ENCODE measurements at places on chromosomes 16 and 17. TPM values are rescaled to one million over a fixed set of nuclear protein-coding genes. Genes with fewer than 3 reads are reported as not detected.

GRCh38 chr17:50707289-50708049 is at the start of gene ANKRD40:
TSS of gene ANKRD40 (minus strand) at chr17:50707914. CDS start at chr17:50707654, 260 bp downstream.
- no peaks in the 10 kb centered on the region for H3K27me3 ChIP-seq
- peak; percentile 77 for DNase-seq
- H3K36me3 ChIP-seq: peaks cover 3% of the 10 kb centered on the region
- peak within 1 kb of the TSS; percentile 98 for H3K27ac ChIP-seq
- H3K4me1 ChIP-seq: peaks cover 12% of the 10 kb centered on the region

DNA sequence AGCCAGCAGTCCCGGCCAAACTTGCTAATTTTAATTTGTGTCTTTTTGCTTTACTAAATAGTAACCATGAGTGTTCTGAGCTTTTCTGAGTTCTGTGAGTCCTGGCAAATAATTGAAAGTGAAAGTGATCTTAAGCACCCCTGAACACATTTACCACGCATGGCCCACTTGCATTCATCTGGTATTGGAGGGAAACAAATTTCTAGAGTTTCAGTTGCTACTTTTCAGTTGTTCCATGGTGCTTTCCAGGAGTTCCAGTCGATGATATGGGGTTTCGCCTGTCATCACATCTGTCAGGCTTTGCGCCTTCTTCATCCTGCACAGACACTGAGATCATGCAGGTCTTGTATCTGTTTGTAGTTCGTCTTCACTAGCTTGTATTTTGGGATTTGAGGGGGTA is 44.1 kb downstream of the CRLF3 start:
- H3K4me3 ChIP-seq: no peak overlapping the region
- peaks cover 8% of the 10 kb centered on the region for H3K36me3 ChIP-seq
- no peaks in the 10 kb centered on the region for H3K4me1 ChIP-seq
- no peak for DNase-seq
- H3K27ac ChIP-seq: no peak overlapping the region

DNA sequence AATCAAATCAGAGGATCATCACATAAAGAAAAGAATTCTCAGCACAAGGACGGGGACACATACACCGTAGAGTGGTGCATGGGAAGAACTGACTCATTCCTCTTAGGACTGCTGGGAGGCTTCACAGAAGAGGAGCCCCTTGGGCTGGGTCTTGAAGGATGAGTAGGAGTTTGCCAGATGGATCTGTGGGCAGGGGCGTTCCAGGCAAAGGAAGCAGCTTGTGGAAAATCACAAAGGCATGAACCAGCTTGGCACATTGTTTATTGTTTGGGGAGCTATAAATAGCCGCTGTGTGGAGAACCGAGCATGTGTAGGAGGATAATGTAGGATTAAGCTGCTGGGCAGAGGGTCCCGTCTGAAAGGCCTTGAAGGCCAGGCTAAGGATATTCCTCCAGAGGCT is 5.1 kb upstream of the SLC16A11 start:
- no peak overlapping the region for H3K27ac ChIP-seq
- H3K27me3 ChIP-seq: peaks cover 4% of the 10 kb centered on the region
- H3K36me3 ChIP-seq: no peaks in the 10 kb centered on the region
- peaks cover 18% of the 10 kb centered on the region for H3K4me1 ChIP-seq
- DNase-seq: no peak

GRCh38 chr16:66834746-66835145 is 4.0 kb upstream of the NAE1 start:
- DNase-seq: no peak
- H3K27me3 ChIP-seq: no peaks in the 10 kb centered on the region
- no peak overlapping the region for H3K4me3 ChIP-seq
- H3K27ac ChIP-seq: no peak overlapping the region

DNA sequence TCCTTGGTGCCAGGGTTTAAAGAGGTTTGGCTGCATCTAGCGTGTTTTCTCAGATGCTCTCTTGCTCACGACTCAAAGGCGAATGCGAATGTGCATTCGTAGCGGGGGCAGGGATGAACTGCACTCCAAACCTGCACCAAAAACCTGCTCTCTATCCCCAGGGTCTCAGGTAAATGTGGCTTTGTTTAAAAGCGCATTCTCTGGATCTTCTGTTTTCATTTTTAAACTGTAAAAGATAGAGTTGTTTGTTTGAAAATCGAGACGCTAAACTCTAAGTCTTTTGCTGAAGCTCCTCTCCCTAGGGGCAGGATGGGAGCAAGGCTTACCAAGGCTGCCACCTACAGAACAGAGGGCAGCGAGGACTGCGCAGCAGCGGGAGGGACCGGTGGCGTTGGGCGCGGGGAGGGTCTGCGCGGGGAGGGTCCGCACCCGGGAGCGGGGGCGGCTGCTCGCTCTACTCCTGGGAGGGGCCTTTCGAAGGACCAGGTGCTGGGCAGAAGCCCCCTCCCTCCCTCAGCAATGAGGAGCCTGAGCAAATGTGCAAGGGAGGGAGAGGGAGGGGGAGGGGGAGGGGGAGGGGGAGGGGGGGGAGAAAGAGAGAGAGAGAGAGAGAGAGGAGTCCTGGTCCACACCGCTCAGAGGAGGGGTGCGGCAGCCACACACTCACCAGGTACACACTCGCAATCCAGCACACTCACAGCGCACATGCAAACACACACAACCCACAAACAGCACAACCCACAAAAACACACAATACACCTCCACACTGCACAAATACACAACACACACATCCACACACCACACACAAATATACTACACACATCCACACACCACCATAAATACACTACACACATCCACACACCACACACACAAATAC is 142.8 kb downstream of the GRIN2A start:
- no peak overlapping the region for H3K27ac ChIP-seq
- DNase-seq: no peak
- no peaks in the 10 kb centered on the region for H3K27me3 ChIP-seq
- no peaks in the 10 kb centered on the region for H3K36me3 ChIP-seq
- H3K4me1 ChIP-seq: peaks cover 5% of the 10 kb centered on the region

DNA sequence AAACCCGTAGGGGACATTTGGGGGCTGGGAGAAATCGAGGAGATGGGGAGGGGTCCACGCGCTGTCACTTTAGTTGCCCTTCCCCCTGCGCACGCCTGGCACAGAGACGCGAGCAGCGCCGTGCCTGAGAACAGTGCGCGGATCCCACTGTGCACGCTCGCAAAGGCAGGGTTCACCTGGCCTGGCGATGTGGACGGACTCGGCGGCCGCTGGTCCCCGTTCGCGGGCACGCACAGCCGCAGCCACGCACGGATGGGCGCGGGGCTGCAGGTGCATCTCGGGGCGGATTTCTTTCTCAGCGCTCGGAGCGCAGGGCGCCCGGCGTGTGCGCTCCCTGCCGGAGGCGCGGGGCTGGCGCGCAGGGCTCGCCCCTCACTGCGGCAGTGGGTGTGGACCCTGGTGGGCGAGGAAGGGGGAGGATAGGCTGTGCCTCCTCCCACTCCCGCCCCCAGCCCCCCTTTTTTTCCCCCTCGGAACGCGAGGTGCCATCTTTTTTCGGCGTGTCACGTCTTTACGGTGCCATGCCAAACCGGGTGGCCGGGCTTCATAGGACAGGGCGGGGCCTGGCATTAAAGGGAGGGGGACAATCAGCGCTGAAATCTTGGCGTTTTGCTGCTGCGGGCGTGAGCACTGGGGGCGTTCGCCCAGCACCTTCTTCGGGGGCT is 1.1 kb downstream of the MAPT start:
- no peak overlapping the region for H3K27ac ChIP-seq
- no peaks in the 10 kb centered on the region for H3K27me3 ChIP-seq
- no peaks in the 10 kb centered on the region for H3K36me3 ChIP-seq
- peak overlapping the region; percentile 99 for H3K4me3 ChIP-seq
- no peak for DNase-seq

BCAR1 gene
- total RNA-seq: 166 TPM

NTN3 gene
- 0.28 TPM for total RNA-seq

FOXL1 gene
- total RNA-seq: 52.1 TPM
